Stimulated activated CD4-positive, alpha-beta T cell treated with anti-CD3 and anti-CD28 coated beads, Interleukin-1b, Interleukin-23, amount 100 ng/mL, for 1 hour (primary cell): ENCODE measurements at places on chromosomes 6 and 20.

GRCh38 chr6:33217246-33217645 is 8.9 kb downstream of the RING1 start:
- DNase-seq, result no peak

GRCh38 chr20:50876816-50877215 is 54.4 kb downstream of the ADNP start:
- no peak for DNase-seq

DNA sequence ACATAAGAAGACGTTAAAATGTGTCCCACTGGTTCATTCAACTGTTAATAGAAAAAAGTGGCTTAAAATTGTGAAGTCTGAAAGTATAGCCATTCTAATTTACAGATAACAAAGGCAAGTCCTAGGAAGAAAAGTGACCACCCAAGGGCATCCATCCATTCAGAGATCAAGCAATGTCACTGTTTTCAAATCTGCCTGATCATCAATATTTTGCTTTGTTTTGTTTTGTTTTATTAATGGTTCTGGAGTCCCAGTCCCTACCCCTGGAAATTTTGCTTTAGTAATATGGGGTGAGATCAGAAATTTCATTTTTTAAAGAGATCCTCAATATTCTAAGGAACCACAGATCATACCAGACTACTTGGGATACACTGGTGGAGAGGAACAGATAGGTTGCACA is 17.3 kb downstream of the KIAA0408 start:
- no peak for DNase-seq

DNA sequence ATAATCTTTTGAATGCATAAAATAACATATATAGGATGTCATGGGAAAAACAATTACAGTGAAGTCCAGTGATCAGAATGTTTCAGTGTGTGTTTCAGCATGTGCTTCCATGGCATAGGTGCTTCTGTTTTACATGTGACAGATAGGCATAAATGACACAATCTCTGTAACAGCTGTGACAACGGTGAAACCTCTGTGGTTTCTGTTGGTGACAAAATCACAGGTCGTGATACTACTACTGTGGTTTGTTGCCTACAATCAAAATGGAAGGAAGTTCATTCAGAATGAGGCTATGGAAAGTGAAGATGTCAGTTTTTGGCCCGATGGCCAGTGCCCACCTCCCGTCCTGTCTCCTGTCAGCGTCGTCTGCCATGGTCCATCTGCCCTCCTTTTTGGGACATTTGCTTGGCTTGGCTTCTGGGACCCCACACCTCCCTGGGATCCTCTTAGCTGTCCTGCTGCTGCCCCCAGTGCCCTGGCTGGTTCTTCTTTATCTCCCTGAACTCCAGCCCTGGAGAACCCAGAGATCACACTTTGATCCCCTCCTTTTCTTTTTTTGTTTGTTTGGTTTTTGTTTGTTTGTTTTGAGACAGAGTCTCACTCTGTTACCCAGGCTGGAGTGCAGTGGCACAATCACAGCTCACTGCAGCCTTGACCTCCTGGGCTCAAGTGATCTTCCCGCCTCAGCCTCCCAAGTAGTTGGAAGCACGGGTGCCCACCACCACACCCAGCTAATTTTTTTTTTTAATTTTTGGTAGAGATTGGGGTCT is 79.3 kb upstream of the NAA20 start:
- DNase-seq, result no peak

DNA sequence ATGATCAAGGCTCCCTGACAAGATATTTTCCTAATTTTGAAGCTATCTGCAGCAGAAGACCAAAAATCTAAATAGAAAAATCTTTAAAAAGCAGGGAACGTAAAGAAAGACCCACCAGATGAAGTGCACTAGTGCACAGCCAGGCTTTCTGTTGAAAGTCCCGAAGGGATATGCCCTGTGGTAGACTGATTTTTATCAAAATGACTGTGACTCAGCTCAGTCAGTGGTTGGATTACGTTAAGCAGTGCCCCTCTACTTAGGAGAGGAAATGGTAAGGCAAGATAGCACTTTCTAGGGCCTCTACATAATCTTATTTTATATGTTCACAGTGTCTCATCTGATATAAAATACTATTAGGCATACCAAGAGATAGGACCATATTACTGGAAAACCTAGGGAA is 123.4 kb upstream of the RAB32 start:
- DNase-seq, result no peak

DNA sequence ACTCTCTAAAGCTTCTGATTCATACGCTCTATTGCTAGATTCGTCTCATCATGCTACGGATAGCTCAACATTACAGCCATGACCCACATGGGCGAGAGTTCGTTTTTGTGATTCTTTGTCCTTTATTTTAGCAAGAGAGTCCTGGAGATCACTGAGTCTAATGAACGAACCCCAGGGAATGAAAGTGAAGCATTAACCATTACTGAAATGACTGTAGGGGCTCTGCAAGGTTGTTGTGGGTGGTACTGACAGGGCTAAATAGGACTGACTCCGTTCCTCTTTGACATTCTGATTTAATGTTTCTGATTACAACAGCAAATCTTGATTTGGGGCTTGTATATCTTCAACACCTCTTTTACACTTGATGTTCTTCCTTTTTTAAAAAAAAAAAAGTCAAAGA is 13.7 kb upstream of the RTF2 start:
- DNase-seq, result no peak

GRCh38 chr6:166596776-166597507 is 10.5 kb upstream of the RAMACL start:
- DNase-seq, result no peak

GRCh38 chr6:119683031-119683430 is 333.5 kb upstream of the MAN1A1 start:
- DNase-seq, result no peak

DNA sequence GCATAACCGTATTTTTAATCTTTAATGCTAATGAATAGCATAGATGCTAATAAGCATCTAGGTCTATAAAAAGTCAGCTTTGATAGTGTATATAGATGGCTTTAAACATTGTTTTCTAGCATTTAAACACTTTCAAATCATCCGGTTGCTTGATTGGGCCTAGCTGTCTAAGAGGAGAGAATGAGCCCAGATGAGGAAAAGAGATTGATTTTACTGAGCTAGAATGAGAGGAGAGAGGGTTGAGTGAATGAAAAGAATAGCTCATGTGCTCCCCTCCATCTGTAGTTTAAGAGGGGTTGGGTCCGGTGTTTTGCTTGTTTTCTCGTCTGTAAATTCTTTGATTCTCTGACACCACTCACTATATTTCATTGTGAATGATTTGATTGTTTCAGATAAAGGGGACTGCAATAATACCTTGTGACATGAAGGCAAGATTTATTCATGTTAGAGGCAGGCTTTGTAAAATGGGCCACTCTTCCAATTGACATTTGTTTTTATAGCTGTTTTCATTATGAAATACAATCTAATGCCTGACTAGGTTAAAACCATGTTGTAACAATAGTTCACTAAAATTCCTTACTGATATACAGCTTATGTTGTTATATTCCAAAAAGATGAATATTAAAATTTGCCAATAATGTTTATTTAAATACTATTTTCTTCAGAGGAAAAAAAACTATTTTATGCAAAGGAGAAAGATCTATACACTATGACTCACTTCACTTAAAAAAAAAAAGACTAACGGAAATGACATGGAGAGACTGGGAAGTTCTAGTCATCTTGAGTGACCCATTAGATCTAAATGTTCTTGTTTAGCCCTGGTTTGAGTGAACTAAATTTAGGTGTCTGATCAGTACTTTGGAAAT is 3.2 kb downstream of the PTPN1 start:
- no peak for DNase-seq

GRCh38 chr6:14619419-14619781 is 501.8 kb downstream of the CD83 start:
- DNase-seq, result no peak

- no peak for DNase-seq
Measured at GRCh38 chr6:7633361-7633760, 43.4 kb downstream of the SNRNP48 start.

GRCh38 chr6:135577059-135577538 is 79.6 kb upstream of the AHI1 start:
- DNase-seq, result no peak

DNA sequence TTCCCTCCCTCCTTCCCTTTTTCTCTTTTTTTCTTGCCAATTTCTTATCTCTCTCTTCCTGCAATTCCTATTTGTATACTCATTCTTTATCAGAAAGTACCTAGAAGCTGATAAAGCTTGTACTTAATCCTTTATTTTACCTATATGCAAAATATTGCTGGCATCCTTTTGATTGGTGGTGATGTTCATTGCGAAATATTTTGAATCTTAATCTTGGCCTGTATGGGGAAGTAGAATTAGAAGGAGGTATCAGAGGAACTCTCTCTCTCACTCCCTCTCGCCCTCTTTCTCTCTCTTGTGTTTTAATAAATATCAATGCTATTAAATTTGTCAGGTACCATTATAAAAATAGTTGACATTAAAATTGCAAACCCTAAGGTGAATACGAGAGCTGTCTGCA is 52.8 kb downstream of the UST start:
- DNase-seq, result no peak

DNA sequence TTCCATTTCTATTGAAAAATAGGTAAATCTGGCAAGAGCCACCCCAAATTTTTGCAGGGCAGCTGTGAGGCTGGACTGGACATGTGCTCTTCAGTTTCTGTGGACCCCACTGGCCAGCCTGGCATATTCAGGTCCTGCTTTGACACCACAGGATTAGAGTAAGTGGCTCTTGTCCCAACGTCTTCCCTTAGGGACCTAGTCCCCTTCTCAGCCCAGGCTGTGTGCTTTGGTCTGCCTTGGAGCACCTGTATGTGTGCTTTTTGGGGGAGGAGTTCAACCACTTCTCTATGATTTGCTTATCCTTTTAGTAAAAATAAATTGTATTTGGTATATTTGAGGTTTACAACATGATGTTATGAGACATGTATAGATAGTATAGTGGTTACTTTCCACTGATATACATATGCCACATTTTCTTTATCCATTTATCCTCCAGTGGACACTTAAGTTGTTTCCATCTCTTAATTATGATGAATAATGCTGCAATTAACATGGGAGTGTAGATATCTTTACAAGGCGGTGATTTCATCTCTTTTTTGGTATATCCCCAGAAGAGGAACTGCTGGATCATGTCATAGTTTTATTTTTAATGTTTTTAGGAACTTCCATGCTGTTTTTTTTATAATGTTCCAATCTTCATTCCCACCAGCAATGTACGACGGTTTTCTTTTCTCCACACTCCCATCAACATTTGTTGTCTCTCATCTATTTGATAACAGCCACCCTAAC is 167.8 kb upstream of the UST start:
- DNase-seq, result no peak

DNA sequence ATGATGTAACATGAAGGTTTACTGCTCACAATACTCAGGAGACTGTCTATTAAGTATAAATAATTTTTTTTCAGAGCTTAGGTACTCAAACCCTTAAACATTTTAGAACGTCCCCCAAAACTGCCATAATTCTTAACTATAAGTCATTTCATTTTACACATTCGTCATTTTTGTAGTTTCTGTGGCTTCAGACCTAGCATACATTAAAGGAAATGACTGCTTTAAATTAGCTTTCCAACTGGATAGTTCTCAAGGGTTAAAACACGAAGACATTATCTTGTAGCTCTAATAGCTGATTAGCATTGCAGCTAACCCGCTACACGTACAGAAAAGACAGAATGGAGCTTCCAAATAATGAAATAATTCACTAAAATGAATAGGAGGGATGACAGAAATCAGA is 24.9 kb upstream of the PLN start:
- no peak for DNase-seq
